ENCODE measurements at places on chromosomes 3 and 15. TPM values are rescaled to one million over a fixed set of nuclear protein-coding genes. Genes with fewer than 3 reads are reported as not detected.

Gene RARB
- 3.9 TPM for total RNA-seq

DNA sequence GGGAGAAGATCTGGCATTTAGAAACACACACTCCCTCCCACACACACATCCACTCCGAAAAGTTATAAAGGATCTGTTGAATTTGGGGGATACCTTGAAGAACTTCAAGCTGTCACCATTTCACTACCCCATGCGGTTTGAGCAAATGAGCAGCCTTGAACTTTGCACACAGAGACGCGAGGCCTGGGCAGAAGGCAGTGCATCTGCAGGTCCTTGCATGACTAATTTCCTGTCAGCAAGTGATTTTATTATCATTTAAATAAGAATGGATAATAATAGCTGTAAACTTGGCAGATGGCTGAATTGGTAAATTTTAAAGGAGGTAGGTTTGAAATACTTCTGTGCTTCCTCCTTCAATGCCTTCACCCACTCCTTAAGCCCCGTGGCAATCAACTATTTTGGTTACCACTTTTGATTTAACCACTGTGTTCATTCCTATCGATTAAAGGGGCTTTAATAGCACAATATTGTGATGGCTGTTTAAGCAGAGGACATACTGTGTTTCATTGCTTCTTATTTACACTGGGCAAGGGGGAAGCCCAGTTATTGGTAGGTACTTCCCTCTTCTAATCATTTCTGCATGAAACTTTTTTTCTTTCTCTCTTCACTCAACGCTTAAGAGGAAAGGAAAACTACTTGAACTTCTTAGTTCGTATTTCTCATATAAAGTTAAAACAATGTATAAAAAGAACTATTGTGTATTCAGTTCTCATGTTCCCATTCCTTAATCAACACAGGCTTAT is 108.1 kb downstream of the ROBO2 start:
- DNase-seq = no peak
- H3K36me3 ChIP-seq = no peaks in the 10 kb centered on the region
- no peak overlapping the region for H3K27ac ChIP-seq

GRCh38 chr3:133573054-133573628 is 345 bp upstream of the CDV3 start:
- H3K36me3 ChIP-seq = peaks cover 14% of the 10 kb centered on the region
- peaks cover 45% of the 10 kb centered on the region for H3K4me1 ChIP-seq
- H3K4me3 ChIP-seq = peak overlapping the region; percentile 89
- DNase-seq = peak; percentile 100
- no peaks in the 10 kb centered on the region for H3K27me3 ChIP-seq

- H3K4me1 ChIP-seq = no peaks in the 10 kb centered on the region
- peaks cover 70% of the 10 kb centered on the region for H3K36me3 ChIP-seq
- no peak overlapping the region for H3K27ac ChIP-seq
- no peak overlapping the region for H3K4me3 ChIP-seq
- no peak for DNase-seq
Measured at GRCh38 chr15:40747685-40748631, 7.1 kb downstream of the RMDN3 start.

GRCh38 chr15:70484993-70485392 is 278.4 kb downstream of the UACA start:
- no peaks in the 10 kb centered on the region for H3K36me3 ChIP-seq
- DNase-seq = no peak
- no peak overlapping the region for H3K4me3 ChIP-seq

DNA sequence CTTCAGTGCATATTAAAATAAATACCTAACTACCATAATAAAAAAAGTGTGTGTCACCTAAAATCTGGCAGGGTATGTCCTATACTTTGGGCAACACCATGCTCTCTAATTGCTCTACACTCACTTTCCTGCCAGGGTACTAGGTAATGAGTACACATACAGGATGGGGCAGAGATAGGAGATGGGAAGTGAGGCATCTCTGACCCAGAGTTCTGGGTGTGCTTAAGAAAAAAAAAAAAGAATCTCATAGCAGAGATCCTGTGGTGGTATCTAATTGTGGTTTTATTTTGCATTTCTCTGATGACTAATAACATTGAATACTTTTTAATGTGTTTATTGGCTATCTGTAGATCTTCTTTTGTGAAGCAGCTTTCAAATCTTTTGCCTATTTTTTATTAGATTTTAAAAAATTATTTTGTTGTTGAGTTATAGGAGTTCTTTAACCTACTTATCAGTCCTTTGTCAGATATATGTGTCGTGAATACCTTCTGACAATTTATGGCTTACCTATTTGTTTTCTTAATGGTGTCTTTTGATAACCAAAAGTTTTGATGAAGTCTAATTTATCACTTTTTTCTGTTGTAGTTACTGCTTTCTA is 48.0 kb downstream of the EEFSEC start:
- no peak for DNase-seq
- H3K36me3 ChIP-seq = no peaks in the 10 kb centered on the region
- H3K4me3 ChIP-seq = no peak overlapping the region
